ENCODE measurements at places on chromosomes 7 and 10.

DNA sequence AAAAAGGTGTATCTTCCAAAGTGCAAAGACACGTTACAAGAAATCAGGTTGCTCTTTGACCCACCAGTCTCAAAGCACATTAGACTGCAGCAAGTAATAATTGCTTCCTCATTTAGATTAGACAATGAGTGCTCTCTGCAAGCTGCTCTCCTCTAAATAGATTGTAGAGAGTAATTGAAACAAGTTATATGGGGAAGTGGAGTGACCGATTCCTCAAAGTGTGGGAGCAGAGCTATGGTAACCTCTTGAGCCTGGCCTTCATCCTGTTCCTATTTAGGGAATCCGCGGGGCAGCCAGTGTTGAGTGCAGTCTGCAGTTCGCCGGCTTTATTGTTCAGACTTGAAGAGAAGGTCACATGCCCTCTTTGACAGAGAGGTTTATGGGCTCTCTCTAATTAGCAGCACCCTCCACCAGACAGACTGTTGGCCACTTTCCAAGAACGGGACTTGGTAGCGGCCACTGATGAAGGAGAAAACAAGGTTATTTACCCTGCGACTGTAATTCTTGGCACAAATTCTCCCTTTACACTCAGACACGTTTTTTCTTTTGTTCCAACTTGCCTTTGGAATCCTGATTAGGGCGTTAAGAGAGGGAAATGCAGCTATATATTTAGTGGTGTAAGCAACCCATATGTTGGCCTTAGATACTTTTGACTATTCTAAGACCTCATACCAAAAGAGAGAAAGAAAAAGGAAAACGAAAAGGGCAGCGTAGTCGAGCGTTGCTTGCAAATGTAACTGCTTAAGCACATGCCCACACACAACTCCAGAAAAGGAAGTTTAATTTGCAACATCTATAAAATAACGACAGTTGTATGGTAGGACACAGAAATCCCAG lies 107.5 kb downstream of the REEP3 start:
- peak; percentile 74 for DNase-seq

DNA sequence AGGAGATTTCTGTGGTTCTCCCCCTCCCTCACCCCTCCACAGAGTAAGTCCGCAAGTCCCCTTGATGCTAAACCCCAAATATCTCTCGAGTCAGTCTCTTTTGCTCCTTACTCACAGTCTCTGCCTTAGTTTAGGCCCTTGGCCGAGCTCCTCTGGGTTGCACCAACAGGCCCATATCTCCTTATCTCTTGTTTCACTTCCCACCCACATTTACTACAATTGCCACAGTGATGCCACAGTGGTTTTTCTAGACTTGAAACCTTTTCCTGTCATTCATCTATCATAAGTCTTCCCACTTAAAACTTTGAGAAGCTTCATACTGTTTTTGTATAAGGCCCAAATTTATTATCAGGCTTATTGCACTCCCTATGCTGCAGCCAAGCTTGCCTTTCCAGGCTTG lies 23.4 kb upstream of the NME8 start:
- no peak for DNase-seq

GRCh38 chr7:121608785-121609184 lies 212.7 kb upstream of the FAM3C start:
- DNase-seq, result no peak

GRCh38 chr10:29144126-29144525 lies 144.7 kb upstream of the LYZL1 start:
- no peak for DNase-seq

DNA sequence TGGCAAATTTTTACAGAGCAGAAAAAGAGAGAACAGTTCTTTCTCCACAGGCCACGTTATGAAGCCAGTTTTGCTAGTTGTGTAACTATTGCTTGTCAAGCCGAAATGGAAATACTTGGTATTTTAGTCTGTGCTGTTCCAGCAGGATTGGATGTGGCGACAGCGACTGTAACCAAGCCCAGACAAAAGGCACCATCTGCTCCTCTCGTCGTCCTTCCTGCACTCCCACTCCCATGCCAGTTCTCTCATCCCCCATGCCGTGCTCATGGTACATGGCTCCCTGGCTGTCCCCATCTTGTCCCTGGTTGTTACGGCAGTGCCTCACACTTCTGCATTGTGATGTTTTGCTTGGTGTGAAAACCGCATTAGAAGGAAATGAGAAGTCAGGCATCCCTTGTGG lies 185.7 kb upstream of the FZD8 start:
- no peak for DNase-seq

GRCh38 chr10:5596611-5597341 lies 69.6 kb downstream of the ASB13 start:
- no peak for DNase-seq

GRCh38 chr7:142992427-142992826 lies 30.3 kb upstream of the KEL start:
- no peak for DNase-seq

Measured in B cell (primary cell).